T-helper 9 cell (primary cell): ENCODE measurements at places on chromosomes 5 and 9.

GRCh38 chr9:136058084-136058483, 37.0 kb downstream of the NACC2 start:
- DNase-seq: no peak

GRCh38 chr5:125604104-125604503, 819.1 kb upstream of the GRAMD2B start:
- no peak for DNase-seq

GRCh38 chr5:101346447-101346846, 443.4 kb upstream of the ST8SIA4 start:
- no peak for DNase-seq

GRCh38 chr9:99113414-99114048, 8.6 kb downstream of the TGFBR1 start:
- no peak for DNase-seq

DNA sequence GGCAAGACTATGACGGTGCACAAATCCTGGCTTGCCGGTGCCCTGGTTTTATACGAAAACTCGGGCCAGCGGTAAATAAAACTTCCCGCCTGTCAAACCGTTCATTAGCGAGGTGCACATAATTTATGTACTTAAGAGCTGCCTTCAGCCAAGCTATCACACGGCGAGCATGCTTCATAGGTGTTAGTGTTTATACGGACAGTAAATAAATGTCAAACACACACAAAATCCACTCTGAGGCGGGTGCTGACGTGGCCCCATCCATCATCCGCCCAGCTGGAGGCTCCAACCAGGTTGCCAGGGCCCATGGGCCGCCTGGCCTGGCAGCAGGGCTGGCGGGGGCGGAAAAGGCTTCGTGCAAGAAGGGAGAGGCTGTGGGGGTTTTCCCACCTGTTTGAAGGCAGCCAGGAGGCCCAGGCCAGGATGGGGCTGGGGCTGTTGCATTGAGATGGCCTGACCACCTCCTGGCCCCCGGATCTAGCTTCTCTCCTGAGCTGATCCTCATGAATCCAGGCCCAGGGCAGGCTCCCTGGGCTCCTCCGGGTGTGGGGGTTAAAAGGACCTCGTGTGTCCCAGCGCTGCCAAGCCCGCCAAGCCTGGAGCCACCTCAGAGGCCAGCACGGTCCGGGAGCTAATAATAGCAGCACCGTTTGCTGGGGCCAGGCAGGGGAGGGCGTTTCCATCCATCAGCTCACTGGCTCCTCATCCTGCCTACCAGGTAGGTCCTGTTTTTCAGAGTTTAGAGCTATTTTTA, 43.2 kb downstream of the BARX1 start:
- DNase-seq: no peak
